Transverse colon (tissue), 4 donors: ENCODE measurements at places on chromosomes 2 and 18.
A peak's percentile ranks its signal among the peaks of the same experiment; 100 is the strongest.

GRCh38 chr2:144468823-144469595 is 50.9 kb downstream of the ZEB2 start:
- no peak for DNase-seq

GRCh38 chr2:241574911-241575623 is 16.5 kb downstream of the BOK start:
- no peak for DNase-seq

GRCh38 chr2:231187736-231188505 is 10.5 kb upstream of the ARMC9 start:
- DNase-seq = no peak

DNA sequence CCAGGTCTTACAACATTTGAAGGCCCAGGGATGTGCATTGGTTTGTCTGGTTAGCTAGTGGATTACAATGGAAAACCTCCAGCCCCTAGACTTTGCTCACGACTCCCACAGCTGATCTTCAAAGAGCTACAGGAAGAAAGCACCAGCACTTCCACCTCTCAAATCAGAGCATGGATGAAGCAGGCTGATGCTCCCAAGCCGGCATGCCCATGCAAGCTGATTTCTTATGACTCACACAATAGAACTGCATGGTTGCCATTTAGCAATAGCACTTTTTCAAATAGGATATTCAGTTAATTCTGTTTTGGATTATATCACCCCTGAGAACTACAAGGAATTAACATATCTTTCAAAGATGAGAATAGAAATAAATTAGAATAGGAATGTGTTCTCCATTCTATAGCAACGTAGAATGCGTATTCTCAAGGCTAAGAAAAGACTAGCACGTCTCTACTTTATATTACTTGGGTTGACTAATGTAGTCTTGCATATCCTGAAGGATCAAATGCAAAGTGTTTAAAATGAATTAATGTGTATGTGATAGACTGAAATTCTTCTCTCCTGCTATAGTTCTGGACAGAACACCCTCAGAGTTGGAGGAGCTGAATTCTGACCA is 292.4 kb downstream of the TRIB2 start:
- no peak for DNase-seq

- DNase-seq = peak; percentile 67
Measured at GRCh38 chr2:42105330-42106256, 57.8 kb downstream of the PKDCC start.

GRCh38 chr18:47418746-47419145 is 167.3 kb upstream of the SKOR2 start:
- DNase-seq = no peak

DNA sequence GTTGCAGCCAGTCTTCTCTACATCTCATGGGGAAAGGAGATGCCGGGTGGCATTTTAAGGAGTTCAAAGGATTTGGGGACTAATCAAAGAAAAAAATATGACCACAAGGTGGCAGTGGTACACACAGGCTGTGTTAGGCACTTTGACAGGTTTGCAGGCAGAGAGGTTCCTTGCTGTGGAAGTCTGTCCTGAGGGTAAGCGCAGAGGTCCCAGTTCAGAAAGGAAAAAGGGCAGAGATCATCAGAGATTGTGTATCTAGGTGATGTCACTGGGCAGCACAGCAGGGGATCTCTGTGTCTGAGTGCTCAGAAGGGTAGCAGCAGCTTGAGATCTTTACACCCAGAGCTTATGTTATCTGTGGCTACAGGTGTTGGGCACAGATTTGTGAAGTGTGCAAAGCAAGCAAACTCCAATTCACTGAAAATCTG is 231.4 kb downstream of the LRRTM1 start:
- DNase-seq = peak; percentile 27

- DNase-seq = no peak
Measured at GRCh38 chr2:122652670-122653069, 897.2 kb downstream of the TSN start.

GRCh38 chr2:54666131-54666633 is 57.3 kb upstream of the EML6 start:
- DNase-seq = no peak

- DNase-seq = peak; percentile 87
Measured at GRCh38 chr2:46970334-46971288, 55.0 kb upstream of the MCFD2 start.

DNA sequence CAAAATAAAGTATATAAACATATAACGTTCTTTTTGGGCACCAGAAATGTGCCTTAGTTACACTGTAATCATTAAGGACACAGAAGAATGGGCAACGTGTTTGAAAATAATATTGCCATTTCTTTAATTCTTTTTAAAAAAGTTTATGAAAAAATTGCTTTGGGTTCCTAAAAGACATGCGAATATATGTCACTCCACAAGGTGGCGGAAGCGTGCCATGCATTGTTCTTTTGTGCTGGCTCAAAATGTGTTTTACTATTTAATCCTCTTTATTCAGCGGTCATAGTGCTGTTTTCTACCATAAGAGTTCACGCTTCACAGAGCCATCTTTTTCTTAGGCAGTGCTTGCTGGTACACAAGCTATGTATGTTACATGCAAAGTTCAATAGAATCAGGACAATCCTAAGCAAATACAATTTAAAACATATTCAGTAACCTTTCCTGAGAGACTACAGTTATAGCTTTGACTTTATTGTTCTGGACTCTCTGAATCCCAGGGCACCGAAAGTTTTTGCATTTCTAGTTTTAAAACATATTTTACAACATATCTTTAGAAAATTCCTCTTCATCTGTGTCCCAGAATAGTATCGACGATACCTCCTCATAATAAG is 147.8 kb upstream of the ERBB4 start:
- peak; percentile 48 for DNase-seq

GRCh38 chr2:236993-237539 is 26.8 kb downstream of the SH3YL1 start:
- DNase-seq = no peak

DNA sequence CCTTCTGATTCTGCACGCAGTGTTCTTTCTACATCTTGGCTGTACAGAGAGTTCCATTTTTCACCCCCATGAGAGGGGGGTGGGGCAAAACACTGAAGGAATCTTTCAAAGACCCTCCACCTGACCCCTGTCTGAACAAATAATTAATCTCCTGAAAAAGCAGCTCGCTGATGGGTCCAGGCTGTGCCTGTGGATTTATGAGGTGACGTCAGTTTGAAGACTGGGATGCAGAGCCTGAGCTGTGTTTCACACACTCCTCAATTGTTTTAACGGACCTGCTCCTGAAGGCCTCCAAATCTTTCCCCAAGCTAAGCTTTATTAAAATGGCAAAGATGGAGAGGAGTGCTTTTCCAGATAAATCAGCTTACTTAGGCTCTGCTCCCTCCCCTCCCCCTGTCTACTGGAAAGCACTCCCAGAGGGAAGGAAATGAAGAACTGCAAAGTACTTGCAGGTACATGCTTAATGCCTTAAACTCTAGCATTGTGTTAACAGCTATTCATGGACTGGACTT is 390.2 kb upstream of the TNP1 start:
- peak; percentile 25 for DNase-seq

- no peak for DNase-seq
Measured at GRCh38 chr2:148675708-148676107, 31.2 kb downstream of the EPC2 start.

GRCh38 chr2:5549771-5550170 is 142.4 kb upstream of the SOX11 start:
- DNase-seq = no peak

- no peak for DNase-seq
Measured at GRCh38 chr2:129337076-129337475, 642.4 kb upstream of the RAB6C start.

- no peak for DNase-seq
Measured at GRCh38 chr2:240296476-240297255, 138.8 kb upstream of the GPC1 start.

DNA sequence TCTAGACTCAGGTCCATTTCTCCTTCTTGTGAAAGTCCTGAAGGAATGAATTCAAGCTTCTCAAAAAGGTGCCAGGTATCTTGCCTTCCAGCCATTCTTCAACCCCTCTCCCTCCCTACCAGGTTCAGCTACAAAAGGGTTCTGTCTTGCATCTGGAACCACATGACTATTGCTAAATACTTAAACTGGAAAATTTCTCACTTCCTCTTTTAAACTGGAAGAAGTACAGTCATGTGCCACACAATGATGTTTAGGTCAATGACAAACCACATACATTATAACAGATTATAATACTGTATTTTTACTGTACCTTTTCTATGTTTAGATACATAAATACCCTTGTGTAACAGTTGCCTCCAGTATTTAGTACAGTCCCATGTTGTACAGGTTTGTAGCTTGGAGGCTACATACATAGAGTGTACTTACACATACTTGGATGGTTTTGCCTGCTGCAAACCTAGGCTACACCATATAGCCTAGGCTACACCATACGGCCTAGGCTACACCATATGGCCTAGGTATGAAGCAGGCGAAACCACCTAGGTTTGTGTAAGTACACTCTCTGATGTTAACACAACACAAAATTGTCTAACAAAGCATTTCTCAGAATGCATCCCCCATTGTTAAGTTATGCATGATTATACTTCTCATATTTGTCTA is 142.0 kb upstream of the DNMT3A start:
- no peak for DNase-seq

DNA sequence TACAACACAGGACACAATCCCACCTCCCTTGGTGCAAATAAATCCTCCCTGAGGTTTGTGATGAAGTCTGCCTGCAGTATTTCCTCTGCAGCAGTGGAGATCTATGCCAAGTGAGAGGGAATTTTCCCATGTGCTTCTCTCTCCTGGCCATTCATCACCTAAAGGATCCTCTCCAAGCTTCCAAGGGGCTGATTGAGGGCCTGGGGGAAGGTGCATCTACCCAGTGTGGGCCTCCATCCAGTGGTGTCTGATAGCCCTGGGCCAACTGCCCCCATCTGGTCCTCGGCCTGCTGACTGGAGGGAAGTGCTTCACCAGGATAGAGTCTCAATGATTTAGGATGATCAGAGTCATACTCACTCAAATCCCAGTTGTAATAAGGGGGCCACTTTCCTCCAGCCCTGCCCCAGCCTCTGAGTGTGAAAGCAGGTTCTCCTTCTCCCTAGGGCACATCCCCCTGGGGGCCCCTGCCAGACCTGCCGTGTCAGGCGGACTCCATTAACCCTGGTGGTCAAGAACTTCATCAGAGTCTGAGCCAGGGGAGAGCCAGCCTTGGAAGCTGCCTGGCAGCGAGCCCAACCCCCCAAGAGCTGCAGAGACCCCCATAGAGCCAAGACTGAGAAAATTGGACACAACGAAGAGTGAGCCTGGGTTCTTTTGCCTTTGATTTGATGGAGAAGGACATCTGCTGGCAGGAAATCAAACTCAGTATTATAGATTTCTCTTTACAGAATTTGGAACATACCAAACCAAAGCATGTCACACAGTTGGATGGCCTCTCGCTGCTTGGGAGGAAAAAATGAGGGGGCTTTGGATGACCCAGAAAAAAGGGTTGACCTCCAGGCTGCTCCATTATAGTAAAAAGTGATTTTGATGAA is 509.6 kb downstream of the CMPK2 start:
- no peak for DNase-seq

GRCh38 chr18:42773870-42774269 is 341.6 kb downstream of the RIT2 start:
- no peak for DNase-seq

DNA sequence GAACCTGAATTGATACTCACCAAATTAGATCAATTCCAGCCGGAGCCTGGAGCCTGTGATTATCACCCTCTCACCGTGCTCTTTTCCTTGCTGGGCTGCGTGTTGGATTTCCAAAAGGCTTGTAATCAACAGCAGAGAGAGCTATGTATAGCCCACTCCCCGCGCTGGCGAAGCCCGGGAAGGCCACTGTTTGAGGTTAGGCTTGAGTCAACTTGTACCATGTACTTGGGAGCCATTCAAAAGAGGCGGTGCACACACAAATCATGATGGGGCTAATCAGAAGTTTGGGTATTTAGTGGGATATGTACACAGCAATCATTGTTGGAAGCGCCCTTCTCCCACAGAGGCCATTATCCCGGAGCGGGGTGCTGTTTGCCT is 151.6 kb downstream of the GLI2 start:
- DNase-seq = no peak

- DNase-seq = no peak
Measured at GRCh38 chr2:85287721-85288120, 40.1 kb downstream of the TGOLN2 start.
